IPS-NIHi11 (cell line): ENCODE measurements at places on chromosomes 1 and 21.

GRCh38 chr1:241423541-241424479, 66.8 kb upstream of the RGS7 start:
- peak; percentile 60 for DNase-seq

GRCh38 chr1:21357161-21357560, 66.9 kb upstream of the ECE1 start:
- no peak for DNase-seq

DNA sequence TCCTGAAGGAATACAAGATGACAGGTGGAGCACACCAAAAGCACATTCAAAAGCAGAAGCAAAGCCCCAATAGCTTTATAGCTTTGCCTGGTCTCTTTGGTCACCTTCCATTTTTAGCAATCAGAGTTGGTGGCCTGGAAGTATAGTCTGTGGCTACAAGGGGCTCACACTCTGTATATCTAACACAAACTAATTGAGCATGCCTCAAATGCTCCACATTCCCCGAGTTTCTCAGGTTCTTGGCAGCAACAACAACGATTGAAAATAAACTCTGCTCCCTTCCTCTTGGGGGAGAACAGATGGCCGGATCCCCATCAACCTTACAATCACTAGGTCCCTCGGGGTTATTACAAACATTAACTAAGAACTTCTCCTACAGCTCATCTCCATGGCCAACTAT, 24.9 kb upstream of the TADA1 start:
- DNase-seq: no peak

GRCh38 chr1:207644166-207644851, 624 bp upstream of the CR1L start:
- no peak for DNase-seq

GRCh38 chr1:164928232-164928812, 369.3 kb downstream of the PBX1 start:
- no peak for DNase-seq

DNA sequence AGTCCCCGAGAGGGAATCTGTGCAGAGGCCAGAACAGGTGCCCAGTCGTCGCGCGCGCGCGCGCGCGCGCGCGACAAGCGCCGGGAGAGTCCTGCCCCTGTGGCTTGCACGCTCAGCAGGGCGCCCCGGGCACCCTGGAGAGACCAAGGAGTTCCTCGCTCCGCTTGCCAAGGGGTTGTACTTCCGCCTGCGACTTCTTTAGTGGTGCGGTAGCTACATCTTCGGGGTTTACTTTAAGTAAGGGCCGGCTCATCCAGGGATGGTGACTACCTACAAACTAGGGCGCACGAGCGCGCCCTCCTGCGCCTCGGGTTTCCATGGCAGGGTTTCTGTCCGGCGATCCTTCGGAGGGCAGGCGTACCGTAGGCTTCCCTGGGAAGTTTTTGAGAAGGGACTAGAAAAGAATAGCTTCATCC, 1.4 kb downstream of the LHX4 start:
- peak; percentile 67 for DNase-seq

- no peak for DNase-seq
These were observed 197.9 kb upstream of the SGIP1 start for GRCh38 chr1:66335859-66336640.
